ENCODE measurements at places on chromosomes 16 and 17.
A peak's percentile ranks its signal among the peaks of the same experiment; 100 is the strongest.

DNA sequence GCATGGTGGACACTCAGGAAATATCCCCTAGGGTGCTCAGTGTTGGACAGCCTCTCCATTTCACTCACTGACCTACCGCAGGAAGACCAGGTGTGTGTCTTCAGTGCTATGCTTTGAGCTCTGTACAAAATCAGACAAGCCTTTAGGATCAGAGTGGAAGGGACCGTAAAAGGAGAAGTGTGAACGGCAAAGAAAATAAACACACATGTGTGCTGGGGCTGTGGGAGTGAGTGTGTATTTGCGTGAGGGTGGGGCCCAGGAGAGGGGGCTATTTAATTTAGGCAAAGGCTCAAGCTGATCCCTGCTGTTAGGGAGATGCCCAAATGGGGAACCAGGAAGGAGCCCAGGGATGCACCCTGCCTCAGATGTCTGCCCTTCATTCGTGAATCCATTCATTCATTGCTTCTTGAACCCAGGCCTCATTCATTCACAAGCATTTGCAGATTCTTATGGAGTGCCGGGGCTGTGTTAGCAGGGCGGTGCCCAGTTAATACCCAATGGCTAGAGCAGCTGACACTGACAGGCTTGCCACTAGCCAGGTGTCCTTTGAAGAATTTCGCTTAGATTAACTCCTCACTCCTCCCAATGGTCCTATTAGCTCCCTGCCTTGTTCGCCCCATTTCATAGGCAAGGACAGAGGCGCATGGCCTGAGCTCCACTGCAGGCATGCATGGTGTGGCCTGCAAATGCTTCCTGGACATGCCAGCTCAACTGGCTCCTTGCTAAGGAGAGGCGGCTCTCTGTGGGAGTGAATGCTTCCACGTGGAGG is 296.7 kb upstream of the FOXF1 start:
- DNase-seq, result no peak

DNA sequence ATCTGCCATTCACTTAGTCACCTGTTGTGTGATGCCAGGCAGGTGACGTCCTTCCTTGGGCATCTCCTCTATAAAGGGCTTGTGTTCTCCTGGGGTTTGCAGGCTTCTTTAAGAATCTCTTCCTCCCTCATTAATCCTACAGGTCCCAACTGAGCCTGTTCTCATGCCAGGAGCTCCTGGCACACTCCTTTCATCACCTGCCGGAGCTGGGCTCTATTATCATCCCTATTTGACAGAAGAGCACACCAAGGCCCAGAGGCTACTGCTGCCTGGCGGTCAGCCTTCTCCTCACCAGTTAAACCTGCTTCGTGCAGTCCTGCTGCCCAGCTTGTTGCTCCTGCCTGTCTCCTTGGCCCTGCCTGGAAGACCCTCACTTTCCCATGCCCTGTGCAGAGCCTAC is 51.2 kb downstream of the RAI1 start:
- DNase-seq, result no peak

DNA sequence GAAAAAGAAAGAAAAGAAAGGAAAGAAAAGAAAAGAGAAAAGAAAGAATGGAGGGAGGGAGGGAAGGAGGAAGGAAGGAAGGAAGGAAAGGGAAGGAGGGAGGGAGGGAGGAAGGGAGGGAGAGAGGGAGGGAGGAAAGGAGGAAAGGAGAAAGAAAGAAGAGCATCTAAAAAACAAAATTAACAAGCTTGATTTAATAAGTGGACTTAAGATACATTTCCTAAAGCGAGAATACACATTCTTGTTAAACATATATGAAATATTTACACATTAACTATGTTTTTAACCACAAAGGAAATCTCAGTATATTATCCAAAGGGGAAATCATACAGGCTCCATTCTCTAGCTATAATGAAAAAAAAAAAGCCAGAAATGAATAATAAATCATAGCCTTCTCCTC is 47.3 kb upstream of the IRX5 start:
- DNase-seq, result no peak

DNA sequence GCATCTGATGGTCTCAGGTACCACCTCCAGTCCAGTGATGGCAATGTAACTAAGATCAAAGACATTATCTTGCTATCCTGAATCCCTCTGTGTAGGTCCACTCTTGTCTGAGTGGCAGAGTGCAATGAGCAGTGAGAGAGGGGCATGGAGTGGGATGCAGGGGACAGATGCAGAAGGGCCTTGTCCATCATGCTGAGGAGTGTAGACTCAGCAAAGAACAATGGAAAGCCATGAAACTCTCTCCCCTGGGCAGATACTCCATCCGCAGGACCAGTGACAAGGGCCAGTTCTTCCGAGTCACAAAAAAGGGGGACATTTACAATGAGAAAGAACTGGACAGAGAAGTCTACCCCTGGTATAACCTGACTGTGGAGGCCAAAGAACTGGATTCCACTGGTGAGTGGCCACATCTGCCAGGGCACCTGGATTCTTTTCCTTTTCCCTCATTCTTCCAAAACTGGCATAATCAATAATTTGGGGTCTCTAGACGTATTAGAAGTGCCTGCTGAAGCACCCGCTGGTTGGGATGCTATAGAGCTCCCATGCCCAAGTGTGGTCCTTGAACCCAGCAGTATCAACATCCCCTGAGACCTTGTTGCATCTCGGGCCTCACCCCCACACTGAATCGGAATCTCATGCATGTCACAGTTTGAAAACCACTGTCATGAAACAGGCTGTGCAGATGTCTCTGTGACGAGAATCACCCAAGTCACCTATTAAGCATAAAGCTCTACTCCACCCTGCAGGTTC is 29.5 kb downstream of the CDH5 start:
- DNase-seq, result no peak

GRCh38 chr17:61809816-61810392 is 53.4 kb downstream of the BRIP1 start:
- peak; percentile 73 for DNase-seq

- peak; percentile 47 for DNase-seq
These were observed 48.5 kb downstream of the ZNF18 start for GRCh38 chr17:11948789-11949188.

GRCh38 chr17:40952661-40953060 is 14.1 kb downstream of the KRT39 start:
- DNase-seq, result peak; percentile 63

GRCh38 chr16:17238285-17239028 is 232.3 kb downstream of the XYLT1 start:
- no peak for DNase-seq

GRCh38 chr17:44044071-44044470 is 22.4 kb downstream of the LSM12 start:
- peak; percentile 41 for DNase-seq

DNA sequence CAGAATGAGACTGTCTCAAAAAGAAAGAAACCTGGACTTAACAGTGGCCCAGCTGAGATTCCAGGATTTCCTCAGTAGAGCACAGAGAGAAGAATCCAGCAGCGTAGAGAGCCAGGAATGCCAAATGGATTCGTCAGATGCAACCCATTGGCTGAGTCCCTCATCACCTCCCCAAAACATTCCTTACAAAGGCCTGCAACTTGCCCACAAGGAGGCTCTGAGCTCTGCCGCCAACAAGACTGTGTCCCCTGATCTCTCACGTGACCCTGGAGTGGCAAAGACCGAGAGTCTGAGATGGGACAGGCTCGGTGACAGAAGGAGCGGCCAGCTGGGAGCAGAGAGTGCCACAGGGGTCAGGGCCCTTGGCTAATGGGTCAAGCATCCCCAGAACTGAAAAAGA is 6.9 kb upstream of the CHMP6 start:
- DNase-seq, result peak; percentile 98

GRCh38 chr17:5526821-5527598 is 40.6 kb downstream of the MIS12 start:
- DNase-seq, result peak; percentile 98

GRCh38 chr17:36907407-36907806 is 29.9 kb upstream of the LHX1 start:
- no peak for DNase-seq

GRCh38 chr16:79402920-79403319 is 197.6 kb downstream of the MAF start:
- DNase-seq, result no peak

- peak; percentile 5 for DNase-seq
These were observed 22.2 kb downstream of the CLEC19A start for GRCh38 chr16:19307587-19308241.

GRCh38 chr17:83081684-83082201 is 2.3 kb downstream of the METRNL start:
- no peak for DNase-seq

- peak; percentile 43 for DNase-seq
These were observed 1.1 kb upstream of the SLC16A3 start for GRCh38 chr17:82227629-82228277.

Data from ELR (cell line).